ENCODE measurements at places on chromosomes 2 and 18.

DNA sequence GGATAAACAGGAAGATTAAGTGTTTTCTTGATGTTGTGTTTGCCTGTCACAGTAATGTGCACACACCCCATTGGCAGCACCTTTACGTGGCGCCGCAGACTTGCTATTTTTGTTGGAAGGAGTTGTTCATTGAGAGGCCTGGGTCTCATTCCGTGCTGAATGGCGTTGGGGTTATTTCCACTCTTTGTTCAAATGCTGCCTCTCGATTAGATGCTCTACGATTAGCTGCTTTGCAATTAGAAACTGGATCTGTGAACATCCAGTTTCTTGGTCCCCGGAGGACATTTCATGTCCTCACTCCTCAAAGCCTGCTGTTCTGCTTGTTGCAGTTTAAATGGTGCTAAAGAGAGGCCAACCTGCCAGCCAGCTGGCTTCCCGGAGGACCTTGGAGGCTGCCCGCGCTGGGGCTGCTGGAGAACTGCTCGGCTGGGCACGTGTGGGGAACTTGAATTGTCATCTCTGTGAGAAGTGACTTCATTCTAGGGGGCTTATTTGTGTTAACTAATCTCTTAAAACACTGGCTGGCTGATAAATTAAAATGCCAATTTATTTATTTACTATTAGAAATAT lies 117.4 kb upstream of the NABP1 start:
- DNase-seq = no peak

DNA sequence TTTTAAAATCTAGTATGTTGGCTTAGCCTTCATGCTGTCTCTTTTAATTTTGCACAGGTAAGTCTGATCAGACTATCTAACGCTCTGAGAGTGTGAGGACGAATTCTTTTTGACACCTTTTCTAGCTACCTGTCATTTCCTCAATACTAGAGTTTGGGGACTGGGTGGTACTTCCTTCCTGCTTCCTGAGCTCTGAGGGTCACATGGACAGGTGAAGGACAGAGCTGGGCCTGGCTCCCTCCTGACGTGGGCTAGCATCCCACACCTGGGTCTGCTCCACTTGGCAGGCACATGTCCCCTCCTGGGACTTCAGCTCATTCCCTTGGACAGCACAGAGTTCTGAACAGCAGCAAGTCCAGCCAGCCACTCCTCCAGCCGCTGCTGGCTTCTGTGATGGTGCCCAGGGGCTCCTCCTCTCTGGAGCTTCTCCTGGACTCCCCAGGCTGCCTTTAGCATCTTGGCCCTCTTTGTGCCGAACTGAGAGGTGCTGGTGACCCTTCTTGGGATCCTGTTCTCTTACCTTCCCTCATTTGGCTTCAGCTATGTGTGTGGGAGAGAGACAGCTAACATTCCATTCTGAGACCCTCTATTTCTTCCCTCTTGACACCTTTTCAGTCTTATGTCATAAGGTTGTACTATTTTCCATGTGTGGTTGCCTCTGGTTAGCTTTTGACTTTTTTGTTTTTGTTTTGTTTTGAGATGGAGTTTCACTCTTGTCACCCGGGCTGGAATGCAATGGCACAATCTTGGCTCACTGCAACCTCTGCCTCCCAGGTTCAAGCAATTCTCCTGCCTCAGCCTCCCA lies 106.9 kb downstream of the B3GNT2 start:
- no peak for DNase-seq

DNA sequence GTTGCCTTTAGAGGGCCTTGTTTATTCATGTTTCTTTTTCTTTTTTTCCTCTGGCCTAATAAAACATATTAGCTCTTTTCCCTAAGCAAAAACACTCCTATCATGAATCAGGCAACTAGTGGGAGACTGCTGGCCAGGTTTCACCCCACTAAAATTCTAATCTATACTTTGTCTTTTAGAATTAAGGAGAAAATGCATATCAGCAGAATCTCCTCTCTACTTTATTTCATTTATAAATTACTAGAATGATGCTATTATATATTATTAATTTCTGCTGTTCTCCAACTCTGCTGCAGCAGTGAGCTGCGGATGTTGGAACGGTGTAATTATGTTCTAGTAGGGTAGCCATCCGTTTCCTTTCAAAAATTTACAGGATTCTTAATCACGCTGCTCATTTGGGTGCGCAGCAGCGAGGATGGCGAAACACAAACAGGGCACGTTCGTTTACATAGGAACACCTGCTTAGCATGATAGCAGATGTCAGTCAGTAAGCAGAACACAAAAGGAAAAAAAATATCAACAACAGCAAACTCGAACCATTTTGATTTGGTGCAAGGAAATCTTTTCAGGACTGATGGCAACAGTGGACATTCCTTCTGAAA lies 30.5 kb downstream of the ZEB2 start:
- DNase-seq = no peak

DNA sequence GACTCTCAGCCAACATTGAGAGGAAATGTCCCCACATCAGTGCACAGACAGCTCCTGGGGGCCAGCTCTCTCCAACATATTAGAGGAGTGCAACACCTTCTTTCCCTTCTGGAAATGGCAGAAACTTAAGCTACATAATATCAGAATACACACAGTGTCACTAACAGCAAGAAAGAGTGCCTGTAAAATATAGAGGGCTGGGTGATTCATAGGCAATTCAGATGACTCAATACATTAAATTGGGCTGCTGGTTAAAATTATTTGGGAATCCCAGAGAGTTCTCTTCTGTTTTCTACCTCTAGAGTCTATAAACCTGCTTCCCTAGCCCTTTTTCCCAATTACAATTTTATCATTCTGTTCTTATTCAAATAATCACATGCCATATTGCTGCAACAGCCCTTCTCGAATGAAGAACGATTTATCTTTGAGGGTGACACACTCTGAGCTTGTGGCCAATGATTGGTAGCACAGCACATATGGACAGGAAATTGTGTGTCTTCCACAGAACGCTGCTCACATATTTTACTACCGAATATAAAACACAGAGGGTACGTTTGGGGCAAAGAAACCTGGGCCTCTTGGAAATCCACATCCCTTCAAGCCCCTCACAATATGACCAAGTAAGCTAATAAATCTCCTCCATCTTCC lies 381.2 kb downstream of the MBD2 start:
- no peak for DNase-seq

GRCh38 chr18:52334896-52335295 lies 5.1 kb upstream of the DCC start:
- DNase-seq = no peak

- DNase-seq = no peak
Observed at GRCh38 chr2:73239776-73240175, 5.7 kb downstream of the CCT7 start.

- no peak for DNase-seq
Observed at GRCh38 chr2:168583064-168583709, 127.1 kb downstream of the CERS6 start.

- DNase-seq = peak; percentile 25
Observed at GRCh38 chr2:111633643-111634042, 250.3 kb downstream of the ANAPC1 start.

DNA sequence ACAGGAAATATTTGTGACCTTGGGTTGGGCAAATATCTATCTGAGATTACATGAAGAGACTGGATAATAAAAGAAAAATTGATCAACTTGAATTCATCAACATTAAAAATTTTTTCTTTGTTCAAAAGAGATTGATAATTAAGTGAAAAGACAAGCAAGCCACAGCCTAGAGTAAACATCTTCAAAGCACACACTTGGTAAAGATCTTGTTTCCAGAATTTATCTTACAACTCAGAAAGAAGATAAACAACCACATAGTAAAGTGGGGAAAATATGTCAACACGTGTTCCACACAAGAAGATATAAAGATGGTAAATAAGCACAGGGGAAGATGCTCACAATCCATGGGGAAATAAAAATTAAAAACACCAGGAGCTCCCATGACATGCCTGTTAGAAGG lies 195.9 kb downstream of the SOX11 start:
- no peak for DNase-seq

DNA sequence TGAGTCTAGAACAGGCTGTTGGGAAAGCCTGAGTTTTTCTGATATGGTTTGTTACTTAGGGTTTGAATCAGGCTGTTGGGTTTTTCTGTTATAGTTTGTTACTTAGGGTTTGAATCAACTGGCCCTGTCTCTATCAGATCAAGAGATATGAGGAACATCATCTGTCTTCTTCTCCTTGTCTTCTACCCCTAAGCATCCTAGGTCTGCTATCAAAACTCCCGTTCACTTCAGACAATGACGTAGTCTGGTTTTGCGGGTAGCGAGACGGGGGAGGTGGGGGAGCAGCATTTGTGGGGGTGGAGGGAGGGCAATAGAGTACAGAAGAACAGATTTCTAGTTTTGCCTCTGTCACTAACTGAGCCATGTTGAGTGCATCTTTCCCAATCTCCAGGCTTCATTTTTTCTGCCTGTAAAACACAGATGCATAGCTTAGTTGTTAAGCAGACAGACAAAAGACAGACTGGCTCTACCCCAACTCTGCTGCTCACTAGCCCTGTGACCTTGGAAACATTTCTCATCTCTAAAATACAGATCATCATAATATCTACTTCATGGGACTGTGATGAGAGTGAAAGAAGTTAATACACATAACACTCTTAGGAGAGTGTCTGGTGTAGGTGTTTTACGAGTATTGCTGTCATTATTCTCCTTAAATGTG lies 9.1 kb downstream of the TNP1 start:
- no peak for DNase-seq

DNA sequence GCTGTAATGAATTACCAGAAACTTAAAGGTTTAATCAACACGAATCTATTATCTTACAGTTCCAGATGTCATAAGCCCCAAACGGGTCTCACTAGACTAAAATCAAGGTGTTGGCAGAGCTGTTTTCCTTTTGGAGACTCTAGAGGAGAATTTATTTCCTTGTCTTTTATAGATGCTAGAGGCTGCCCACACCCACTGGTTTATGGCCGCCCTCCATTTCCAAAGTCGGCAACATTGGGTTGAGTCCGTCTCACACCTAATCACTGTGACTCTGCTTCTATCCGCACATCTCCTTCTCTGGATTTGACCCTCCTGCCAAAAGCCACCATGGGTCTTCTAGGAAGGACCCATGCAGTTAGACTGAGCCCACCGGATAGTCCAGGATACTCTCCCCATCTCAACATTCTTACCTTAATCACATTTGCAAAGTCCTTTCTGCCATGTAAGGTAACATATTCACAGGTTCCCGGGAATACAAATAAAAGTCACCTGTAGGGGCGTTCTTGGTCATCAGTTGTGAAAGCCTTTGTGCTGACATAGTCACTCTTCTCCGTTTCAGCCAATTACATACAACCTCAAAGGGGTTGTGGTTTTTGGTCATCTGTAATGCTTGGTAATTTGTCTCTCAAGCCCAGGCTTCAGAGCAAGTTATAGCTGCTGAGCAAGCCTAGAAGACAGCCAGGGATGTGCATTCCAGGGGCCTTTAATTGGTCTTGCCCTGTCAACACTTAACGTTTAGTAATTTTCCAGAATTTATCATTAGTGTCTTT lies 179.4 kb downstream of the ANTXR1 start:
- no peak for DNase-seq

DNA sequence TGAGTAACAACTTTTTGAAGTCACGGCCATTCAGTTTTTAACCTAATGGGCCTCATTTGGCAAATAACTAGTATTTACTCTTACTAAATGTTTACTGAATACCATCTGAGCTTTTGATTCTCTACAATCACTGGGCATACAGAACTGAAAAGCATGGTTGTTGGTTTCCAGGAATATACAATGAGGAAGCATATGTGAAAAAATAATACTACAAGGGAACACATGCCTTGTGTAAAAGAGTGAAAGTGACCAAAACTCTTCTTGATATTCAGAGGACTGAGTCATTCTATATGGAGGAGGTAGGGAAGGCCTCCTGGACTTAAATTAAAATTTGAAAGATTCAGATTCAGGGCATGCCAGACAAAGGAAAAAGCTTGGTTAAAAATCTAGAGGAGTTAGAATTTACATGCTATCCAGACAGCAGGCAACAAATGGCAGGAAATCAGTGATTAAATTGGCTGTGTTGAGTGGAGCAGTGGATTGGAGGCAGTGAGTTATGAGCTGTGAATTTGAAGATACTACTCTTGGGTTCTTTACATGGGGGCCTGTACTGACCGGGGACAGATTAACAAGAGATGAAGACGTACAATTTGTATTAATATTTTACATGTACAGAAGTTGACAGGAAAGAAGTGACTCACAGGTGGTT lies 53.6 kb upstream of the NRXN1 start:
- DNase-seq = no peak

DNA sequence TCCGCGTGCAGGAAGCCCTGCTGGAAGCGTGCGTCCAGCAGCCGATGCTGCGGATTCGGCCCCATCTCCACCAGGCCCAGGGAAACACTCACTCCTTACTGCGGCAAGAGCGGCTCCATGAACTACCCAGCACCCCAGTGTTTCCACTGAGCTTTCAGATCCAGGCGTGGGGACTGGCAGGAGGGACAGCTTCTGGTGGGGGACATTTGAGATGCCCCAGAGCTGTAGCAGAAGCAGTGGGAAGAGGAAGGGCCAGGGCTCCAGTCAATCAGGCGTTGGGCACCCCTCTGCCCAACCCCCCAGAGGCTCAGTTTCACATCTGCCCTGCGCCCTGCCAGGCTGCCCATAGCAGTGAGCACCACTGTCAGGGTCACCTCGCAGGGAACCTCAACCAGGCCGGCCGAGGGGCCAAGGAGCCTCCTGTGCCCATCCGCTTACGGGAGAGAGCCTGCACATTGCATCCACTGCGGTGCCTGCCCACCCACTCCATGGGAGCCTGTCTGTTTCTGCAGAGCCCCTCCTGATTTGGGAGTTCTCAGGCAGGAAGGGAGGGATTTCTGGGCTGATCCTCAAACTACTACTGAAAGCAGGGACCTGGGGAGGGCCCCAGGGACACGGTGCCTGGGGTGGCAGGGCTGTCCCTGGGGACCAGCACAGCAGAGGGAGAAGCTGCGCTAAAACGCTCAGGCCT lies 4.6 kb downstream of the AGXT start:
- no peak for DNase-seq

DNA sequence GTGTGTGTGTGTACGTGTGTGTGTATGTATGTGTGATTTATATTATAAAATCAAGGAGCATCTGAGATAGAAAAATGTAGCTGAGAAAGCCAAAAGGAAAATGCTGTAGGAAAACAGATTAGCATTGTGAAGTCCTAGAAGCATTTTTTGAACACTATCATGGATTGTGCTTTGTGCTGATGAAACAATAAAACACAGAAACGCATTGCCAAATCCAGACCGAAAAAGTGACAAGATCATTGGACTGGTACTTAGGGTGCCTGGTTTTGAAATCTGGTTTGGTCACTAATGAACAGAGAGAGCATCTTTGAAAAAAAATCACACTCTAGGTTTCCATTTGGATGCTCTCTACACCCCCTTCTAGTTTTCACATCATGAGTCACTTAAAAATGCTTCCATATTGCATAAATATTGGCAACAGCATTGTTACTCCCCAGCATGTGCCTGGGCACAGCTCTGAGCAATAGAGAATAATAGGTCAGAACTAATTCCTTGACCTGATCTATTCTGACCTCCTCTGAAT lies 214.6 kb upstream of the LRRTM1 start:
- DNase-seq = no peak

- no peak for DNase-seq
Observed at GRCh38 chr2:185188656-185189055, 549.9 kb upstream of the FSIP2 start.

DNA sequence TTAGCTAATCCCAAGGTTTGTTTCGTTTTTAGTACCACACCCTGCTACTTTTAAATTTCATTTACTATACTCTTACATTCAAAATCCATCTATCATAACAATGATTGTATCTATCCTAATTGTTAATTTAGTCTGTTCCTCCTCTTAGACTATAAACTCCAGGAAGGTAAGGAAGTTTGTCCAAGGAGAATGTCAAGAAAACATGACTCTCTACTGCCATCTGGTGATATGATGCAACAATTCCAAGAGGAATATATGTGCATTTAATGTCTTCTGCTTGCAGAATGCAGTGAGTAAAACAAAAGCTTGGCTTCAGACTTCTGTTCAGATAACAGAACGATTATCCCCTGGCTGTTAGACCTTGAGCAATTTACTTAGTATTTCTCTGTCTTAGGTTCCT lies 1267.1 kb downstream of the LRP1B start:
- DNase-seq = peak; percentile 4

Measured in suppressor macrophage (primary cell).